ENCODE measurements at places on chromosomes 2 and 18.

GRCh38 chr2:180890781-180891180, 89.6 kb upstream of the UBE2E3 start:
- DNase-seq: no peak

GRCh38 chr2:219404291-219404910, 13.8 kb upstream of the DES start:
- DNase-seq: no peak

DNA sequence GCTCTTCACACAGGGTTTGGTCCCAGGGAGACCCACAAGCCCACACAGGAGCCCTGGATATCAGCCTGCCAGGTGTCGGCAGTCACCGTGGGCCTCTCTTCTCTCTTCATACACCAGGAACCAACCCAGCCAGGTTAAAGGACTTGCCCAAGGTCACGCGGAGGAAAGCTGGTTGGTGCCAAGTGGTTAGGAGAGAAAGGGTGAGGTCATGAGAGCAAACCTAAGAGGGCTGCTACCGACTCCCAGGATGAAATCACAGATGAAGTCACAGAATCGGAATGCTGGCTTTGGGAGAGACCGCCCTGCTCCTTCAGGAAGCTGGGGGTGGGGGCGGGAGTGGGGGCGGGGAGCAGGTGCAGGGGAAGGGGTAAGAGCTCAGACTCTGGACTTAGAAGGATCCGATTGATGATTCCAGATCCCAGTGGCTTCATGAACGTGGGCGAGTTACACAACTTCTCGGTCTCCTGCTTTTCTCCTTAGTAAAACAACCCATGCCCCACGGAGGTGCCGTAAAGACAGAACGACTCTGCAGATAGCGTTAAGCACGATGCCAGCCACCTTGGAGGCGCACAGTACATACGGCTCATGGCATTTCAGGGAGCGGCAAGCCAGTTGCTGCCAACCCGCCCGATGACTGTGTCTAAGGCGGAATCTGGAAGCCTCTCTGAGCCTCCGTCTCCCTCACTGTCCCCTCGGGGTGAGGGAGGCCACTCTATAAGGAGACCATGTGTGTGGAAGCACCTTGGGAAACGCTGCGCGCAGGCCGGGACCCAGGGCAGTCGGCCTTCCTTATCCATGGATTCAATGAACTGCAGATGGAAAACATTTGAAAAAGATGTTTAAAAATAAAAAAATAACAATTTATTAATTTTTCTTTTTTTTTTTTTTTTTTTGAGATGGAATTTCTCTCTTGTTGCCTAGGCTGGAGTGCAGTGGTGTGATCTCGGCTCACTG, 23.0 kb upstream of the TAF1B start:
- DNase-seq: no peak

DNA sequence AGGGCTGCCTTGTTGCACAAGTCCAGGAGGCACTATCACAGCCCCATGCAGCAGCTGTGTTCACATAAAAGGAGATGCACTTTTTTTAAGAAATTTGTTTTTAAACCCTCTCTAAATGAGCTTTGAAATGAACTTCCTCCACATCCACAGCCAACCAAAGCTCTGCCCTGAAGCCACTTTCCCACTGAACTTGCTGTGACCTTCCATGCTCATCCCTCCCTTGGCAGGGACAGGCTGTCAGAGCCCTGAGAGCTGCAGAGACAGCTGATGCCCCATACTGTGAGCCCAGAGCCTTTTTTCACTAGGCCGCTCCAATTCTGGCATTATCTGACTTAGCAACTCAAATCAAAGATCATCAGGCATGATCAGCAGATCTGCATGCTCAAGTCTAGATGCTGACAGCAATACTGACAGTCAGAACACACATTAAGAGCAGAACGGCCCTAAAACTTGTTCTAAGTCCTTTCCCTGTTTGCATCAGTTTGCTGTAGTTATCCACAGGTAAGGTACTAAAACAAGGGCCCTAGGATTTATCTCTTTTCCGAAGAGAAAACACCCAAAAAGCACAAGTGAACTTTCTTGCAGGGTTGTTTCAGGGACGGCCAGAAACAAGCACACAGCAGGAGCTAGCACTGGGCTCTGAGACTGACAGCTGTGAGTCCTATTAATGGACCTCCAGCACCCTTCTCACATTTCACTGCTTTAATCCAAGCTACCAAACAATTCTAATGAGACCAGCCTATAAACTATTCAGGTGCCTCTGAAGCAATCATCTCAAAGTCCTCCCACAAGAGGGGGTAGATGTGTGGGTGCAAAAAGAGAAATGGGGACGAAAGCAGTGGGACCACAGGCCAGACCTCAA, 34.9 kb downstream of the RNU4ATAC start:
- DNase-seq: no peak

- DNase-seq: no peak
These were observed 6.5 kb upstream of the SMAD2 start for GRCh38 chr18:47936952-47937351.

DNA sequence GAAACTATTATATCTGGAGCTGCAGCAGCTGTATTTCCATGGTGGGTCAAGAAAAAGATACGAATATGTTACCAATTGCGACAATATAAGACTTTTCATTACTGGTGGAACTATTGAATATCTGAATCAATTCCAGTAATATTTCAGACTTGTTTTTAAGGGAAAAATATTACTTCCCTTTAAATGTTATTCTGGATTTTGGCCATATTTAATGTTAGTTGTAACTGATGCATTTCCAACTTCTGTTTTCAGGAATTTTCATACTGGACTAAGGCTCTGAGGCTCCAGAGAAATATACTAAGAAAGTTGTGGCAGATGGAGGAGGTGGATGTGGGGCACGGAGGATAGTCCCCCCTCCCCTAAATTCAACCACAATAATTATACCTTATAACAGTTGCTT, 555.2 kb upstream of the SETBP1 start:
- DNase-seq: no peak

DNA sequence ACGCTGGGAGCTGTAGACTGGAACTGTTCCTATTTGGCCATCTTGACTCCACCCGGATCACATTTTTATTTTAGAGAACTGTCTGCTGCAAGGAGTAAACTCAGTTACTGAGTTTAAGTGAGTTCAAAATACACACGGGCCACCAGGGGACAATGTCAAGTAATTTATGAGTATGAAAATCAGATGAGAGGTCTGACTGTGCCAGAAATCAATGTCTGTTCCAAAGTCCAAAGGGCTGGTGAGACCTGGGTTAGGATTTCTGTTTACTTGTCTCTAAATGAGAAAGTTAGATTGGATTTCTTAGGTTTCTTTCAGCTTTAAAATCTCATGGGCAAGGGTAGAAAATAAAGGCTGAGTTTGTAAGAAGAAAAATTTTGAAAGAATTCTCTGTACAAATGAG, 465.8 kb upstream of the MEIS1 start:
- no peak for DNase-seq

DNA sequence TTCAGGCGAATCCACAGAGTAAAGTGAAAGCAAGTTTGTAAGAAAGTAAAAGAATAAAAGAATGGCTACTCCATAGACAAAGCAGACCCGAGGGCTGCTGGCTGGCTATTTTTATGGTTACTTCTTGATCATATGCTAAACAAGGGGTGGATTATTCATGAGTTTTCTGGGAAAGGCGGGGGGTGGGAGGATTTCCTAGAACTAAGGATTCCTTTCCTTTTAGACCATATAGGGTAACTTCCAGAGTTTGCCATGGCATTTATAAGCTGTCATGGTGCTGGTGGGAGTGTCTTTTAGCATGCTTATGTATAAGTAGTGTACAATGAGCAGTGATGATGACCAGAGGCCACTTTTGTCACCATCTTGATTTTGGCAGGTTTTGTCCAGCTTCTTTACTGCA, 59.8 kb downstream of the SLC4A3 start:
- no peak for DNase-seq

- DNase-seq: no peak
These were observed 63.8 kb downstream of the TMEM237 start for GRCh38 chr2:201579536-201579935.

GRCh38 chr2:155944218-155944617, 388.3 kb downstream of the NR4A2 start:
- no peak for DNase-seq

GRCh38 chr2:235641956-235642355, 148.1 kb downstream of the AGAP1 start:
- no peak for DNase-seq

DNA sequence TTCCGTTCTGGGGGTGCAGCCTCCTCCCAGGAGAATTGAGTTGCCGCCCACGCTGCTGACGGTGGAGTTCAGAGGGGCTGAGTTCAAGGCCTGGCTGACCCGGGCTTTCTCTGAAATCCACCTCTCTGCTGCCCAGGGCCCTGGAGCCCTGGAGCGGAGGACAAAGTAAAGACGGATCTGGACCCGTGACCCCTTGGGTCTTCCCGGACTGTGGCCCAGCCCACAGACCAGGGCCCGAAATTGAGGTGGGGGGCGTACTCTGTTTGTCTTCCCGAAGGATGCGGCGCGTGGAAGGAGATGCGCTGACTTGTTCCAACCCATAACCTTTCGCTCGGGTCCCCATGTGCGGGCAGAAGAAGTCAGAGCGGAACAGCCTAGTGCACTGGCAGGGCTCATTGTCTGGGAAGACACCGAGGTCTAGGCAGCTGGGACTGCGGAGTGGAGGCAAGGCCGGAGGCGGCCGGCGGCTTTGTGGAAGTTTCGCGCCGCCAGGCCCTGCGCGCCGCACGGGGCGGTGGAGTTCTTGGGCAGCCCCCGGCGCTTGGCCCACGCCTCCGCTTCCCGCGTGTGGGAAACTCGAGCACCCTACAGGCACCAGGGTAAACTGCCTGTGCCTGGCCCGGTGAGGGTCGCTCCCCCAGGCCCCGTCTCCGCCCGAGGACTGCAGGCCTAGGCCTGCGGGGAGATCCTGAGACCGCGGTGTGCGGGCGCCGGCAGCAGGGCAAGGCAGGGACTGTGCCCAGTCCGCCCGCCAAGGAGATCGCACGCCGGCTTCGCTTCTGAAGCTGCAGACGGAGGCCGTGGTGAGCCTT, 9.8 kb downstream of the POU3F3 start:
- no peak for DNase-seq

GRCh38 chr2:119550346-119550745, 6.1 kb downstream of the CFAP221 start:
- DNase-seq: no peak

GRCh38 chr18:62175521-62175920, 11.3 kb downstream of the PIGN start:
- DNase-seq: no peak

- no peak for DNase-seq
These were observed 234.4 kb downstream of the BCL11A start for GRCh38 chr2:60319031-60319547.

- no peak for DNase-seq
These were observed 57.2 kb upstream of the UGP2 start for GRCh38 chr2:63784461-63784860.

- no peak for DNase-seq
These were observed 114.9 kb downstream of the TCF4 start for GRCh38 chr18:55473058-55473457.

- DNase-seq: no peak
These were observed 55.2 kb downstream of the ADCYAP1 start for GRCh38 chr18:959854-960253.

DNA sequence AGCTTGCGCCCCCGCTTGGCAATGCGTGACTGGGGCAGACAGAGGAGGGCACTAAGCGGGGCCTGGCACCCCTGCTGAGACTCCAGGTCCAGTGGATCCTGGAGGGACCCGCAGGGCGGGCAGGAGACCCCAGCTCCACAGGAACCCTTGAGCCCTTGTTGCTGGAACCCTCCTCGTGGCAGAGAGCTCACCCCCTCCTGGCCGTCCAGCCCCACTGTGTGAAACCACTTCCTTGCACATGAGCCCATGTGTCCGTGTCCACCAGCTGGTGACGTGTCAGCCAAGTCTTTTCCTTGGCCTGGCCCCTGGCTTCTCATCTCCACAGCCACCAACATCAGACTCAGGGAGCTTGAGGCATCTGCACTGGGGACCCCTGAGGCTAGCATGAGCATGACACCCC, 38.0 kb downstream of the BIN1 start:
- no peak for DNase-seq

DNA sequence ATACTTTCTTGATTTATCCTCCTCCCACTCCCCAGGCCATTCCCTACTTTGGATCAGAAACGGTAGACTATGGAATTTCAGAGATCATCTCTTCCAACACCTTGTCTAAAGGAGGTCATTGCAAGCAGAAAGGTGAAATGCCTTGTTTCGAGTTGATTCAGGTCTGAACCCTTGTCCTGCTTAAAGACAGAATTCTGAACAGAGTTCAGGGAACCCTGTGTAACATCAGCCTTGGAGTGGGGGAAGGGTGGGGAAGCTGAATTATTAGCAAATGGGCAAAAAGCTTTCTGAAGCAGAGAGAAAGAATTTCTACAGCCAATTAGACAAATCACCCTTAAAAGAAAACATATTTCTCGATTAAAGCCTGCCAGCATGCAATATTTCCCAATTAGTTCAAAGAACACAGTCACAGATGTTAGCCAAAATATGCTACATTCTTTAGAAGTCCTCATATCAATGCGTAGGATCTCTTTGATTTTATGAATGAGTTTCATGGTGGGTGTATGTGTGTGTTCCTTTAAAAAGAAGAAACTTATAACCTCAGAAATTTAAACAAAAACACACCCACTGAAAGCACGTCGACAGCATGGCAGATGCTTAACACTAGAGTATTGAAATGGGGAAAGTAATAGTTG, 353.1 kb downstream of the RND3 start:
- DNase-seq: no peak

DNA sequence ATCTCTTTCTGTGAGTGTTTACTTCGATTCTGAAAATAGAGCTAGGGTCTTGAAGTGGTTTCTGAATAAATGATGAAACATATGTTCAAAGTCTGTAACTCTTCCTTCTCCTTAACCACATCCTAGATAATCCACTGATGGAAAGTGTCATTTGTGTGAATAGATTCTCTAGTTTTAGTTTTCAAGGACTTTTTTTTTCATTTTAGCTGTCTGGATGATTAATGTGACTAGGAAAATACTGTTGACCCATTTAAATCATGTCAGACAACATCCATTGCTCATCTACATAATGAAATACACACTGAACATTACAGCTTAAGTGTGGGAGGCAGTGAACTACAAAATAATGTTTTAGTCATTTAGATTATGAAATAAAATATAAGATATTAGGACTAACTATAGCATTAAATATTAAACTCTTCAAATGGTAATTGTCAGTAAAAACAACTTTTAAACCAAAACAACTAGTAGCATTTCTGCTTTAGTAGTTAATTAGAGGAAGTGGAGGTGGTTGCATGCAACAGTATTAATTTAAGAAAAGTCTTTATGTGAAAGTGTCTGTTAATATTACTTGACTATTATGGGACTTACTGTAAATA, 39.1 kb upstream of the DLX1 start:
- no peak for DNase-seq

- no peak for DNase-seq
These were observed 13.5 kb upstream of the XDH start for GRCh38 chr2:31428001-31428418.

GRCh38 chr2:58866040-58866439, 624.9 kb upstream of the FANCL start:
- DNase-seq: no peak
